Stimulated activated CD4-positive, alpha-beta T cell treated with anti-CD3 and anti-CD28 coated beads, TNF-alpha, amount 100 ng/mL, for 24 hours (primary cell): ENCODE measurements at places on chromosomes 2 and 18.

- DNase-seq, result no peak
Observed at GRCh38 chr2:176583607-176584006, 314.4 kb downstream of the MTX2 start.

- DNase-seq, result no peak
Observed at GRCh38 chr18:66439670-66440069, 164.2 kb downstream of the CDH19 start.

GRCh38 chr2:79446313-79446712 is 66.5 kb upstream of the CTNNA2 start:
- DNase-seq, result no peak

GRCh38 chr18:42185486-42185885 is 230.5 kb downstream of the PIK3C3 start:
- DNase-seq, result no peak

DNA sequence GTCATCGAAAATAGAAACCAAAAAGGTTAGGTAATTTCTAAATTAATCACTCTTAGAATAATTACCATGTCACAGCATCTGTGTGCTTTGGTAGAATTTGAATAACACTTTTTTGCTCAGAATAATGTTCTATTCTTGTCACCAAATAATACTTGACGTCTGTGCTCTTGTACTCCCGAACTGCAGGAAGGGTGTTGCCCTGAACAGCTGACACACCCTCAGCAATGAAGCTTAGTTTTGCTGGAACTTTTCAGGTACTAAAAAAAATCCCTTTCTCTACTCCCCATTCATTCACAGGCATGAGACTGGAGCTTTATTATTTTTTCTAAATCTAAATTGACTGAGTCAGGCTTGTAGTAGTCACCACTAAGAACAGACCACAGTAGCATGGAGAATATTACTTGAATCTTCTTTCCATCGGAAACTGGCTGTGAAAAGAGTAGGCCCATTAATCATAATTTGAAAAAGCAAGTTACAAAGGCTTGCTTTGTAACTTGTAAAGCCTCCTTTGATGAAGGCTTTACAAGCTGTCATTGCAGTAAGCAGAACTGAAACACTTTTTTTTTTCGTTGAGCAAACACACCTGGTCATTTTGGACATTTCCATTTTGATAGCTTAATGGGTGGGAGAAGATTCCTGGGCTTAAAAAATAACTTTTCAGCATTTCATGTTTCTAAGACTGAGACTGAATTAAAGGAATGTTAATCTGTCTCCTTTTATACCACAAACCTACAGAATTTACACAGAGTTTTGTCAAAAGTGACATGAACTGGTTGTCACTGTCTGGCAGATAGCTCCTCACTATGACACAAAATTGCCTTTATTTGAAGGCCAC is 70.3 kb upstream of the PELI1 start:
- DNase-seq, result peak; percentile 19

- no peak for DNase-seq
Observed at GRCh38 chr2:131556998-131557397, 29.3 kb downstream of the CCDC74A start.

DNA sequence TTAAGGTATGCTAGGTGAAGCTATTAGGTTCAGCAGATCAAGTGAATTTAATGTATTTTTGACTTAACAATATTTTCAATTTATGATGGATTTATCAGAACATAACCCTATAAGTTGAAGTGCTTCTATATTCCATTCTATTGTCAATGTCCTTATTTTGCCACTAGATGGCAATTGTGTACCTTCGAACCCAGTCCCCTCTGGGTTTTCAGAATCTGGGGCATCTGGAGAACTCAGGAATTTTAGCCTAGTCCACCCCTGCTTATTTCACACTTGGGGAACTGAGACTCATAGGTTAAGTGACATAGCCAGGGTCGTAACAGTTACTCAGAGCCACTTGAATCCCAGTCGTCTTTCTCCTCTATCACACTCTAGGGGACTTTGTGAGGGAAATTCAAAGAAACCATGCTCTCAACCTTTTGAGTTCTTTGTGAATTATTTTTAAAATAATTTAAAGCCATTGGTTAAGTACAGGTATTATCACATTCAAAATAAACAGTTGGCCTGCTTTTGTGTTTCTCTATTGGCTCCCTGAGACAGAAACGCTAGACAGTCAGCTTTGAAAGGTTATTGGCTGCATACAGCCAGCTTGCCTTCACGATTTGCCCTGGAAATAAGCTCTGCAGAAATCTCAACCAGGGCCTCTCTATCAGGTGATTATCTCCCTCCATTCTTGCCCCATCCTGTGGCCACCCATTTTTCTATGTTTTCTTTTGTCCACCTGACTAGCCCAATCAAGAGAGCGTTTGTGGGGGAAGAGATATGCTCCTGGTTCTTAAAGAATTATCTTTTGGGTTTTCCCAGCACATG is 145.0 kb downstream of the TTC27 start:
- DNase-seq, result no peak

GRCh38 chr2:181471783-181472182 is 14.6 kb downstream of the ITGA4 start:
- no peak for DNase-seq

DNA sequence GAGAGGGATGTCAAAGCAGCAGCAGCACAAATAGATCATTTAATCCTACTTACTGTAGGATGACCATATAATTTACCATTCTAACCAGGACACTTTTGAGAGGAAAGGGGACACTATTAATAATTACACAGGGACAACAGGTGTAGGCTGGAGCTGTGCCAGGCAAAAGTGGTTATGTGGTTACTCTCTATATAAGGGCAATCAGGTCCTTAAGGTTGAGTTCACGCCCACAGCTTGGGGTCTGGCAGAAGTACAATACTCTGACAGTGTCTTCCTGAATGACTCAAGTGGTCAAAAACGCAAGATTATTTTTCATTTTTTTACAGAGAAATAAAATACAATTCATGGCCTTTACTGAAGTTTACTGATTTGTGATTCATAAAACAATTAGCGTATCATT is 2.8 kb downstream of the PREPL start:
- peak; percentile 37 for DNase-seq

- peak; percentile 60 for DNase-seq
Observed at GRCh38 chr18:48940854-48941611, 9.7 kb downstream of the SMAD7 start.

DNA sequence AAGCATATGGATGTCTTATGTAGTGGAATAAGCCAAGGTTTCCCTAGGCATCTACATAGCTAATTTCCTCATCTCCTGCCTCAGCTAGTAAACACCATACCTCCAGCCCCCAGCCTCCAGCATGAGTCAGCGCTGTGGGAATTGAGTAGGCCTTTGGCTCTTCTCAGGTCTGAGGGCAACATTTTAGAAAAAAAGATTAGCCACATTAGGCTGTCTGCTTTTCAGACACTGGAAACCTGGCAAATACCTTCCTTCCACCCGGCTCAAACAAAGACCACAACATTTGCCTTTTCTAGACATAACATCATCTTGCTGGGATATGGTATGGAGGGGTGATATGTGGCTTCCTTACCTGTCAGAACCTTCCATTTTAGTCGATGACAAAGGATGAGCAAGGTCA is 6.1 kb upstream of the CCDC195 start:
- no peak for DNase-seq

GRCh38 chr2:120293096-120294007 is 40.7 kb downstream of the RALB start:
- no peak for DNase-seq

DNA sequence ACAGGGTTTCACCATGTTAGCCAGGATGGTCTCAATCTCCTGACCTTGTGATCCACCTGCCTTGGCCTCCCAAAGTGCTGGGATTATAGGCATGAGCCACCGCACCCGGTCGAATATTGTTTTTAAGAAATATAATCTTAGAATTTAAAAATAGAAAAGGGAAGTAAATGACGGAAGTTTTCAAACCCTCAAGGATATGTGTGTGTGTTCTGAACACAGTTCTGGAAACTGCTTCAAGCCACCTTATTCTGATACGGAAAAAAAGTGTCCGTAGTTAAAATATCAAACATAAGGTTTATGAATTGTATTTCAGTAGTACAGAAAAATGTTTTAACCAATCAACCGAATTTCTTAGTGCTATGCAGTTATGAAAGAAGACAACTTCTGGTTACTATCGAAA is 115.9 kb downstream of the UPP2 start:
- no peak for DNase-seq

DNA sequence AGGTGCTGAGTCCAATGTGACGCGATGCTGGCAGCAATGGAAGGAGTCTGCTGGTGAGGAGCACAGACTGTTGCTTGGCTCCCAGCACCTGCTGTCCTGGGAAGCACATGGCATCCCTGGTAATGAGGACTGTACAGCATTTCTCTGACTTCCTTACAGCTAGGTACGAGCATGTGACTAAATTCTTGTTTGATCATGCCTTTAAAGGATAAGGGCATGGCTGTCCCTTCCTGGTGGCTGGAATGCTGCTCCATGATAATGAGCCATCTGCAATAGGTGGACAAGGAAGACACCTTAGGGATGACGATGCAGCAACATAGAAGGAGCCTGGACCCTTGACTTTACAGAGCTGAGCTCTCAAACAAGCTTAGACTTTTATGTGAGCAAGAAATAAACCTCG is 278.0 kb upstream of the SPRED2 start:
- DNase-seq, result no peak

- DNase-seq, result no peak
Observed at GRCh38 chr2:54330926-54331835, 75.2 kb upstream of the TSPYL6 start.

DNA sequence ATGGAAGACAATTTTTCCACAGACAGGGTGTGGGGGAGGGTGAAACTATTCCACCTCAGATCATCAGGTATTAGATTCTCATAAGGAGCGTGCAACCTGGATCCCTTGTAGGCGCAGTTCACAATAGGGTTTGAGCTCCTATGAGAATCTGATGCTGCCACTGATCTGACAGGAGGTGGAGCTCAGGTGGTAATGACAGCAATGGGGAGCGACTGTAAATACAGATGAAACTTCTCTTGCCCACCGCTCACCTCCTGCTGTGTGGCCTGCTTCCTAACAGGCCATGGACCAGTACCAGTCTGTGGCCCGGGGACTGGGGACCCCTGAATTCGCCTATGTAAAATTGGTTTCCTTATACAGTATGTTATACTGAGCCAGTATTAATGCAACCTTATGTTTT is 27.3 kb upstream of the E2F6 start:
- DNase-seq, result no peak

DNA sequence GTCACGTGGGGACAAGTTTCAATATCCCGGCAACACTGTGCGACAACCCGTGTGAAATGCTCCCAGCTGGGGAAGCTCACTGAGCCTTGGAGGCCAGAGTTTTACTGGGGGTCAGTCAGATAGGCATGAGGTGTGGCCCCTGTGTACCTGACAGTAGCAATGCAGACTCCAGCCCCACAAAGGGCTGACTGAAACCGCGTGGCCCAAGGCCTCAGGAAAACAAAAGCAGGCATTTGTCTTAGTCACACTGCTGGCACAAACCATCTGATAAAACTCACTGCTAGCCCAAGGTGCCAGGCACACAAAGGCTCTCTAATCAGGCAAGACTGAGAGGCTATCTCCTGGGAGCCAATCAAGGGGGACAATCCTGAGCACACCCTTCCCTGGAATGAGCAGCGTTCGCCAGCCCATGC is 786.6 kb upstream of the RAB6C start:
- DNase-seq, result no peak

- no peak for DNase-seq
Observed at GRCh38 chr2:3430172-3430571, 50.7 kb downstream of the TRAPPC12 start.

- no peak for DNase-seq
Observed at GRCh38 chr2:106781196-106781595, 104.8 kb downstream of the ST6GAL2 start.

DNA sequence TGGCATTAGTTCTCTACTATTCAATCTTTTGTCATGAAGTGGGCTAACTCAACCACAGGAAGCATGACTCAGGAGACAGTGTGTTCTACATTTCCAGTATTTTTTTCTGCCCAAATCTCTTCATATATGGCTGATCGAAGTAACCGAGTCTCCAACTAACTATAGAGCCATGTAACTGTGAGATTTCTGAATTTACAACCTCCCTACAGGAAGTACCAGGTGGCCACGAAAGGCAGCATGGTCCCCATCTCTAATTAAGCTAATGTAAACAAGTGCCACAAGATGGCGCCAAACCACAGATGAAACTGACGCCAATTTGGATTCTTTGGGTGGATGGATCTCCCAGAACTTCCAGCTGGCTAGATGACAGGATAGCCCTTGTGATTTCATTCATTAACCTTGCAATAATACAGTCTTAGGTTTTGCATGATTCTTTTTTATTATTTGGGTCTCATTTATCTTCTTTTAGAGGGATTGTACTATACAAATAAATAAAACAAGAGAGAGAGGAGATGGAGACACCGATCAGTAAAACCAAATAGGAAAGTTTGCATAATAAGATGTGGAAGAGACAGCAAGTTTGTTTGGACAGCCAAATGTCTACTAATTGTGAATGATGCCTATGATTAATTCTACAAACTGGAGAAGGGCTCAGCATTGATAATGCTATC is 18.3 kb upstream of the ARHGAP15 start:
- DNase-seq, result peak; percentile 32

- DNase-seq, result no peak
Observed at GRCh38 chr2:136582628-136583205, 182.6 kb upstream of the THSD7B start.
